ENCODE measurements at places on chromosomes 16 and 17.

DNA sequence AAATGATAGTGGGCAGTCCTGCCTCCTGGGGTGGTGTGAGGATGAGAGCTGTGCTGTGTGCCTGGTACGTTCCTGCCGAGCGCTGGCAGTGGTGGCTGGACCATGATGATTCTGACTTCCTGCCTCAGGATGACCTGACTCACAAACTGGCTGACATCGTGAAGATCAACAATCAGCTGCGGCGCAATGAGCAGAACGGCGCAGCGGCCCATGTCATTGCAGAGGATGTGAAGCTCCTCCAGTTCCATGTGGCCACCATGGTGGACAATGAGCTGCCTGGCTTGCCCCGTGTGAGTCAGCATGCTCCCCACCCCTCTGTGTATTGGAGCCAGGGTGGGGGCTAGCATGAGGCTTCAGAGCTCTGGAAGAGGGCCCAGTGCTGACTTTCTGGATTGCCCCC is 13.1 kb downstream of the POLR2A start:
- DNase-seq: no peak

GRCh38 chr17:28992625-28993600 is 12.9 kb downstream of the SEZ6 start:
- peak; percentile 22 for DNase-seq

DNA sequence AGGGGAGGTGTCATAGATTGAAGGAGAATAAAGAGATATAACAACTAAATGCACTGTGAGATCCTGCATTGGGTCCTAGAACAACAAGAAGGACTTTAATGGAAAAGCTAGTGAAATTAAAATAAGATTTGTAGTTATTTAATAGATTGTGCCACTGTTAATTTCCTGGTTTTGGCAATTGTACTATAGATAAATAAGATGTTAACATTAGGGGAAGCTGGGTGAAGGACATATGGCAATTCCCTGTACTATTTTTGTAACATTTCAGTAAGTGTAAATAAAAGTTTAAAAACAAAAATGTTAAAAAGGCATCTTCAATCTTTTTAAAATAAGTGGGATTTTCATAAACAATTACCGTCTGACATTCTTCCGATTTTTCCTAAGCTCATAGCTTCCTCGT is 258.4 kb upstream of the AXIN2 start:
- DNase-seq: no peak

GRCh38 chr17:5219536-5219935 is 15.1 kb downstream of the SCIMP start:
- DNase-seq: no peak

DNA sequence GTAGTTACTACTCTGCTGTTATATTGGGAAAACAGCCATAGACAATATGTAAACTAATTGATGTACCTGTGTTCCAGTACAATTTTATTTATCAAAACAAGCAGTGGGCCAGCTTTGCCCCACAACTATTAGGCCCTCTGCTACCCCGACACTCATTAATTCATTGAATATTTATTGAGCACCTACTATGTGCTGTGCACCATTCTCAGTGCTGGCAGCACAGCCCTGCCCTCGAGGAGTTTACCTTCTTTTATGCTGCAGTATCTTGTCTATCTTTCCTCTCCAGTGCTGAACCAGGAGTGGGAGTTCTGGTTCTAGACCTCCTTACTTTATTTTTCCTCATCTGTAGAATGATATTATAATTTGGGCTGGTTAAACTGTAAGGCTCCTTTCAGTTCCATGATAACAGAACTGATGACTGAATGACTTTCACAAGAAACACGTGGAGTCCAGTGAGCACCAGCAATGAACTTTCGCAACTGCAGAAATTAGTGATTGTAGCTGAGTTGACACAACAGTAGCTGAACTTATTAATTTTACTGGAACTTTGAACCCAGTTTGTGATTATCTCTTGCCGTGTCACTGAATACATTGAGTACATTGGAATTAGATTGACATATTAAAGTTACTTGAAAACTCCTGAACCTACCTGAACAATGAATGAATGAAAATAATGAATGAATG is 2.4 kb downstream of the GOSR2 start:
- DNase-seq: no peak

DNA sequence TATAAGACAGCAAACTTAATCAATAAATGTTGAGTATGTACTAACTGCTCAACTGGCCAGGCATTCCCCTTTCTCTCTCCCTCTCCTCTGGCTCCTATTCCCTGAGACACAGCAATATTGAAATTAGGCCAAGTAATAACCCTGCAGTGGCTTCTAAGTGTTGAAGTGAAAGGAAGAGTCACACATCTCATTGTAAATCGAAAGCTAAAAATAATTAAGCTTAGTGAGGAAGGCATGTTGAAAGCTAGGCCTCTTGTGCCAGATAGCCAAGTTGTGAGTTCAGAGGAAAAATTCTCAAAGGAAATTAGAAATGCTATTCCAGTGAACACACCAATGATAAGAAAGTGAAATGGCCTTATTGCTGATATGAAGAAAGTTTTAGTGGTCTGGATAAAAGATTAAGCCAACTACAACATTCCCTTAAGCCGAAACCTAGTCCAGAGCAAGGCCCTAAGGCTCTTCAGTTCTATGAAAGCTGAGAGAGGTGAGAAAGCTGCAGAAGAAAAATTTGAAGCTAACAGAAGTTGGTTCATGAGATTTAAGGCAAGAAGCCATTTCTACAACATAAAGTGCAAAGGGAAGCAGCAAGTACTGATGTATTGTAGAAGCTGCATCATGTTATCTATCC is 35.4 kb upstream of the ABCC11 start:
- DNase-seq: peak; percentile 3

GRCh38 chr16:11748404-11749254 is 6.0 kb upstream of the TXNDC11 start:
- no peak for DNase-seq

DNA sequence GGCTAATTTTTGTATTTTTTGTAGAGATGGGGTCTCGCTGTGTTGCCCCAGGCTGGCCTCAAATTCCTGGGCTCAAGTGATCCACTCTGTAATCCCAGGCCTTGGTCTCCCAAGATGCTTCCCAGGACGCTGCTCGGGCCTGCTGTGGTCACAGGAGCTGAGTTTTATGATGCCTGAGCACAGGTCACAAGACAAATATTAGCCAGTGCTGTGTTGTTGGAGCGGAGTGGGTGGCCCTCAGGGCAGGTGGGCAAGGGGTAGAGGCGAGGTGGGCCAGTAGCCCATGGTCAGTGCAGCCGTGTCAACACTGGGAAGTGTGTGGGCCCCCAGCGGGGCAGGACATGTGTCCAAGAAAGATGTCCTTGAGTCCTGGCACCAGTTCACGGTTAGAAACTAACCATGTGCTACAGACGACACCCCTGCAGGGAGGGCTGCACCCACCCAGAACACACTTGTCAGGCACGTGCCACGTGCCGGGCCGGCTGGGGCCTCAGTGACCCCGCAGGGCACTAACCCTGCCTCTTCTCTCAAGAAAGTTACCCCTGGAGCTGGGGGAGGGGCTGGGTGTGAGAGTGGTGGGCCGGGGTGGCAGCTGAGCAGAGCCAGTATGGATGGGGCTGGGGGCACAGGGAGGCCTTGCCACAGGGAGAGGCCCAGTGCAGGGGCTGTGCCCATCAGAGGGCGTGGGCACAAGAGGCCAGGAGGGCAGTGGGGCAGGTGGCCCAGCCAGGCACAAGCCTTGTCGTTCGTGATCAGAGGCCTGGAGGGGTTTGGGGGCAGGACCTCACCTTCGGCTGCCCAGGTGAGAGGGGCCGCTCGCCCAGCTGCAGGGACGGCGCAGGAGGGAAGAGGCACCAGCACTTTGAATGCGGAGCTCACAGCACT is 103.1 kb upstream of the CHMP6 start:
- no peak for DNase-seq

DNA sequence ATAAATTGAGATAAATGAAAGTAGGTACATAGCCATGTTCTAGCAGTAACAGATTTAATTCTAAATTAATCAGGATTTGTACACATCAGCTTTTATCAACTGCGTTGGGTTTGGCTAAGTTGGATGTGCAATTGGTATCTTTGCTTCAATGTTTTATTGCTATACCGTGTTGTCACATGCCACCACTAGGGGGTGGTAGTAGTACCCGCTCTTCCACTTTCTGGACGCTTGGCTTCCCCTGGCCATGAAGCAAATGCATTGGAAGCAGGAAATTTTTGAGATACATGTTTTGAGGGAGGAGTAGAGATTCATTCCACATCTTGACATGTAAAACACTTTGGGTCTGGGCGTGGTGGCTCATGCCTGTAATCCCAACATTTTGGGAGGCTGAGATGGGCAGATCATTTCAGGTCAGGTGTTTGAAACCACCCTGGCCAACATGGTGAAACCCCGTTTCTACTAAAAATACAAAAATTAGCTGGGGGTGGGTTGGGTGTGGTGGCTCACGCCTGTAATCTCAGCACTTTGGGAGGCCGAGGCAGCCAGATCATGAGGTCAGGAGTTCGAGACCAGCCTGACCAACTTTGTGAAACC is 58.6 kb downstream of the EMP2 start:
- peak; percentile 43 for DNase-seq

GRCh38 chr17:45248132-45248957 is 13.5 kb downstream of the SPATA32 start:
- peak; percentile 52 for DNase-seq

- no peak for DNase-seq
Observed at GRCh38 chr17:21106316-21106715, 20.4 kb upstream of the DHRS7B start.

DNA sequence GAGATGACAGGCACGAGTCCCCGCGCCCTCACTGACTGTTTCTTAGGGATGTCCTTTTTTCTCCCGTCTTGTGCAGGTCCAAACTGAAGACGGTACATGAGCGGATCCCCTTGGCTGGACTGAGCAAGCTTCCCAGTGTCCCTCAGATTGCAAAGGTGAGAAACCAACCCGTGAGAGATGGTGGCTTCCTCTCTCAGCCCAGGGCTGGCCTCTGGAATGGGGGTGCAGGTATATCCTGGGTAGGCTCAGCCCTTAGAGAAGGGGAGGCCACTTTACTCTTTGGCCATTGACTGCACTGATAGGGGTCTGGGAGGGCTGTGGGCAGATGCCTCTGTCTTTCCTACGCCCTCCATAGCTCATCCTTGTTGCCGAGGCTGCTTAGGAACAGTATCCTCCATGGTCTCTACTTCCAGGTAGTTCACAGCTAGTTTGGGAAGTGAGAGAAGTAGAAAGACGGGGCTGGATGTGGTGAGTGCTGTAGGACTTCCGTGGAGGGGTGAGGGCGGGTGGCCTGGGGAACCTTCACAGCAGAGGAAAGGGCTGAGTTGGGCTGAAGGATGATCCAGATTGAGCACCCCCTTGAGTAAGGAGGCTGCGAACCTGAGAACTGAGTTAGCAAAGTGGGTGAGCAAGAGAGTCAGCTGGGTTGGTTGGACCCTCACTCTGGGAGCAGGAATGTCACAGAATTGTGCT is 83.0 kb downstream of the OR1D5 start:
- DNase-seq: no peak

GRCh38 chr17:78532311-78532710 is 44.9 kb downstream of the DNAH17 start:
- no peak for DNase-seq

GRCh38 chr17:81457917-81458555 is 54.6 kb downstream of the ACTG1 start:
- no peak for DNase-seq

GRCh38 chr17:82441691-82442487 is 8.7 kb downstream of the CYBC1 start:
- no peak for DNase-seq

DNA sequence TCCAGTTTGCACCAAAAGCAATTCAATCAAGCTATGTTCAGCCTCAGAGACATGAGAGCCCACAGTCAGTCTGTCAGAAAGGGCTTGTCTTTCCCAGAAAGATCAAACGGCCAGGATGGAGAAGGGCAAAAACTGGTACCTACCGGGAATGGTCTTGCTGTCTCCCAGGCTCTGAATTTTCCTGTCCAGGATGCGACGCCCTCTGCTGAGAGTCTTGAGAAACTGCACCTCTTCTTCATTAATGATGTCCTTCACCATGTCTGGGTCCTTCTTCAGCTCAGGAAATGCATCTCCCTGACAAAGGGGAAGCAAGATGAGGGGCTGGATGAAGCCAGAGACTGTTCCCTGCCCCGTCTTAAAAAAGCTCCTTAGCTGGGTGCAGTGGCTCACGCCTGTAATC is 15.8 kb upstream of the EXOSC6 start:
- no peak for DNase-seq

GRCh38 chr17:4375039-4375748 is 8.7 kb upstream of the UBE2G1 start:
- no peak for DNase-seq

DNA sequence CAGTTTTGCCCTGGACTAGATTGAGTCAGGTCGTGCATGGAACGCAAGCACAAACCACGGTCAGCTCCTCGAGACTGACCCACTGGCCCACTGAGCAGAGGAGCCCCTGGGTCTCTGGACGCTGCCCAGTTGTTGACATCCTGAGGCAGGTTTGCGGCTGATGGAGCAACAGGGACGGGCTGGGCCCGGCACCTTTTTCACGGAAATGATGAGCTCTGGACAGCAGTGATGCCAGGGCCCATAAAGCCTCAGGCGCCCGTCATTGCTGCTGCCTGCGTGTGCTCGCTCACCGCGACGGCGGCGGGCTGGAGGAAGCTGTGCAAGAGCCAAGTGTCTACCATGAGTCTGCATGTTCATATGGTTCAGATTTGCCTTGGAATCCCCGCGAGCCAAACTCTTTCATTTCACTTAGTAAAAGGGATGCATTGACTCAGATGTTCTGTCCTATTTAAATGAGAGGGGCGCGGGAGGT is 30.8 kb upstream of the CRISPLD2 start:
- no peak for DNase-seq

DNA sequence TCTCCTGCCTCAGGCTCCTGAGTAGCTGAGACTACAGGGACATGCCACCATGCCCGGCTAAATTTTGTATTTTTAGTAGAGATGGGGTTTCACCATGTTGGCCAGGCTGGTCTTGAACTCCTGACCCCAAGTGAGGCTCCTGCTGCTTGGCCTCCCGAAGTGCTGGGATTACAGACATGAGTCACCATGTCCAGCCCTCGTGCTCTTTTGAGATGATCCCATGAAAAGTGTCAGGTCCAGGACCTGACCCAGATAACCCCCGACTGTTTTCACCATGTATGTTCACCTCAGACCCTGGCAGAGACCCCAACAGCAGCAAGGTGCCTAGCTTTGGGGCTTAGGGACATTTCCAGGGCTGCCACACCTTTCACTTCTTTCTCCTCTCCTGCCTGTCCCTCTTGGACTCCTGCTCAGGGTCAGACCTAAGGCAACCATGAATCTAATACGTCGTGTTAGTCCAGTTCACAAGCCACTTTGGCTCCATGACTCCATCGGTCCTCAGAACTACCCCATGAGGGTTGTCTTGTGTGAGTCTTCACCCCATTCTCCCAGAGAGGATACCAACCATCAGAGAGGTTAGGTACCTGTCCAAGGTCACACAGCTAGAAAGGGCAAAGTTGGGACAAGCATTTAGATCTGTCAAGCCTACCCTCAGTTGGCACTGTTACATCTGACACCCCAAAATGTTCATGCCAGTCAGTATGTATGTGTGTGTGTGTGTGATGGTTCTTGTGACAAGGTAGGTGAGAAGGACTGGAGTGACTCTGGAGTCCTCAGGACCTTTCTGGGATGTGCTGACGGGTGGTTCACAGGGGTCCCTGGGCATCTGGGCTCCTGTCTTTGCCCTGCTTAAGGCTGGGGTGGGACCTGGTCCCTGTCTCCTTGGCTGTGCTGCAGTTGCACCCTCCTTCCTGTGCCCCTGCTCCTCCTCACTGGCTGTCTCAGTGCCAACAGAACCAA is 23.1 kb upstream of the MAP3K14 start:
- no peak for DNase-seq

Data from NCI-H226 (cell line).